ENCODE measurements at places on chromosomes 16 and 17.

DNA sequence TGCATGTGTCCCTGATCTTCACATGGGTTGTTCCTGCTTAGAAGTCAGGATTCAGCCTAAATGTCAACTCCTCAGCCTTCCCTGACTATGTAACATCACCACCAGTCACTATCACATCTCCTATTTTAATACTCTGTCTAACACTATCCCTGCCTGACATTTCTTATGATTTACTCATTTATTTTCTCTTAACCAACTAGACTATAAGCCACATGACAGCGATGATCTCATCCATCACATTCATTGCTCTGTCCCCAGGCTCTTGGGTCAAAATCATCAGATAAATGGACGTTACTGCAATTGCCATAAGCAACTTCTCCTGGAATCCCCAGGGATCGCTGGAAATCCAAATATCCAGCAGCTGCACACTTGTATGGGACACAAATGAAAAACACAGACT lies 15.7 kb downstream of the CDRT4 start:
- no peak for DNase-seq

GRCh38 chr16:80655751-80656150 lies 115.0 kb downstream of the DYNLRB2 start:
- DNase-seq, result no peak

GRCh38 chr16:74601126-74601871 lies 5.6 kb downstream of the GLG1 start:
- no peak for DNase-seq

- no peak for DNase-seq
Measured at GRCh38 chr16:67703626-67704025, 15.5 kb downstream of the GFOD2 start.

- peak; percentile 98 for DNase-seq
Measured at GRCh38 chr16:31458844-31459686, at the start of gene ARMC5. TSS of gene ARMC5 (plus strand) at chr16:31459501. CDS start at chr16:31459525, 24 bp downstream.

GRCh38 chr17:9006175-9006767 lies 15.0 kb upstream of the NTN1 start:
- no peak for DNase-seq

GRCh38 chr16:70726892-70727361 lies 41.1 kb upstream of the MTSS2 start:
- no peak for DNase-seq

- no peak for DNase-seq
Measured at GRCh38 chr16:28538733-28539596, at the start of gene NUPR1. TSS of gene NUPR1 (minus strand) at chr16:28538974. CDS start at chr16:28538907, 67 bp downstream.

DNA sequence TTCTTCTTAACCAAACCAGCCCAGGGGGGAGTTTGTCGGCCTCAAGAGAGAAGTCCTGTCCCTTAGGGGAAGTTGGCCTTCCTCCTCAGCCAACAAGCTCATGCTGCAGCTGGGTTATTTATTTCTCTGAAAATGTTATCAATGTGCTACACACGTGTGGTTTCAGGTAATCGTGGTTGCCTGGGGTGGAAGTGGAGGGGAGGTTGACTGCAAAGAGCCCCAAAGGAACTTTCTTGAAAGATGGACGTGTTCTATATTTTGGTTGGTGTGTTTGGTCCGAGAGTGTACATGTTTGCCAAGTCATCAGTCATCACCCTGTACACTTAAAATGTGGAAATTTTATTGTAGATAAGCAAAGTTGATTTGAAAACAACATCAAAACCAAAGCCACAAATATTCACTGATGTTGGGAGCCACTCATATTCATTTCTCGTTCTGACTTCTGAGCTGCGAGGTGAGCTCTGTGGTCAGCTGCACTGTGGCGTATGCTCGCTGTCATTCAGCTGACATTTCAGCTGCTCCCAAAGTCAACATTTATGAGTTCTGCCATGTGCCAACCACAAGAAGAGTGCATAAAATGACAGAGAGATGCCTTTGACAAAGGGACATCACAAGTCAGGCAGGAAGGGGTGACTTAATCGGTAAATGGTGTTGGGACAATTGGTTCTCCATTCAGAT lies 26.5 kb upstream of the ADGRG1 start:
- DNase-seq, result peak; percentile 28

DNA sequence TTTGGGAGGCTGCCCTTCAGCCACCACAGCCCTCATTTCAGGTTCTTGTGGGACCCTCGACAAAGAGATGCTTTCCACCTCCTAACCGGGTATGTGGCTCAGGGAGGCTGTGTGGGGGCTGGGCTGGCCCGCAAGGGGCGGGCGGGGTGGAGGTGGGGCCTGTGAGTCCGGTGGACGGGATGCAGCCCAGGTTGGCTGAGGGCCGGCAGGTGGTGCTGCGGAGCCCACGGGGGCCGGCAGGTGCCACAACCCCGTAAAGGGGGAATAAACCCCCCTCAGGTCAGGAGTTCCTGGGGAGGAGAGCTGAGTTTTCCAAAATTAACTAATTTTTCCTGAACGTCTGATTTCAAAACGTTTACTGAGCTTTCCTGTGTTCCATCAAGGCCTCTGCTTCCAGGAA lies 4.9 kb upstream of the CIAO3 start:
- no peak for DNase-seq

DNA sequence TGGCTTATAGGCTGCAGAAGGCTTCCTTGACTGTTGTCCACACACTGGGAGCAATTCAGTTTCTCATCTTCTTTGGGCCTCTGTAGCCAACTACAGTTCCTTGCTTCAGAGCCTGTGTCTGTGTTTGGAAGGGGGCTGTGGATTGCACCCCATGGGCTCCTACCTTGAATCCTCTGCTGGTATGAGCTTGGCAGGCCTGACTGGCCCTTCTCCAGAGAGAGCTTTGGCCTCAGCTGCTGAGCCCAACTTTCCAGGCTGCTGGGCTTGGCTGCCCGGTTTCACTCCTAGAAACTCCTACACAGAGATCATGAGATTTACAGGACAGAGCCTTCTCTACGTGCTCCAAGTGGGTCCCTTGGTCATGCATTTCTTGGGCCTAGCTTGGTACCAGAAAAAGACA lies 354.4 kb downstream of the SNX29 start:
- DNase-seq, result no peak

GRCh38 chr17:76736349-76737081 lies 616 bp downstream of the SRSF2 start:
- peak; percentile 76 for DNase-seq

- DNase-seq, result no peak
Measured at GRCh38 chr17:19470530-19471261, 59.7 kb downstream of the RNF112 start.

DNA sequence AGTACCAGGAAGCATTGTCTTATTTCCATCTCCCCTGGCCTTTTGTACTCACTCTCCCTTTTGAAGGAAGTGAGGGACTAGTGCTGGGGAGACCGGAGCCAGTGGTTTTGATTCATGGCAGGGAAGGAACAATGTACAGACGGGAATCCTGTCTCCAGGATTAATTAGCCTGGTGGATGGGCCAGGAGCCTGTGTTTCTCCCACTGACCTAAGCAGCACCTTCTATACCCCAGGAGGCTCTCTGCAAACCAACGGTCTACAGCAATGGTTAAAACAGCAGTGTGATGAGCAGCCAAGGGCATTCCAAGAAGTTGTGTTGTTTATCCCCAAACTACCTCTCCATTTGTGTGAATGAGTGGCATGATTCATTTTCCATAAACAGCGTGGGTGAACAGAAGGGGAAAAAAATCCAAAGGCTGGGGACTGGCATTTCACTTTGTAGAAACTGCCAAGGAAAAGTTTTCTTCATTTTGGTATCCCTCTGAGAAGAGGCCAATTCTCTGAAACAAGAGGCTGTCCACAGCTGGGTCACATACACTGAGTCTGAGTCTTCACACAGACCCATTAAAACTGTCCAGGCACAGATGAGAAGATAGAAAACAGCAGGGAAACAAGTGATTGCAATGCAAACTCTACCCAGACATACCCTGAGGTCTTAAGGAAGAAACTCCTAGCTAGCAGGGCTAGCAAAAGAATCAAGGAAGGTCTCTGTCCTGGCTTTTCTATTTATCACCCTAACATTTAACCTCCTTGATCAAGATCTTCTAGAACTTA lies 18.1 kb downstream of the ANKFN1 start:
- no peak for DNase-seq

- DNase-seq, result no peak
Measured at GRCh38 chr17:70989280-70989679, 819.9 kb downstream of the KCNJ2 start.

DNA sequence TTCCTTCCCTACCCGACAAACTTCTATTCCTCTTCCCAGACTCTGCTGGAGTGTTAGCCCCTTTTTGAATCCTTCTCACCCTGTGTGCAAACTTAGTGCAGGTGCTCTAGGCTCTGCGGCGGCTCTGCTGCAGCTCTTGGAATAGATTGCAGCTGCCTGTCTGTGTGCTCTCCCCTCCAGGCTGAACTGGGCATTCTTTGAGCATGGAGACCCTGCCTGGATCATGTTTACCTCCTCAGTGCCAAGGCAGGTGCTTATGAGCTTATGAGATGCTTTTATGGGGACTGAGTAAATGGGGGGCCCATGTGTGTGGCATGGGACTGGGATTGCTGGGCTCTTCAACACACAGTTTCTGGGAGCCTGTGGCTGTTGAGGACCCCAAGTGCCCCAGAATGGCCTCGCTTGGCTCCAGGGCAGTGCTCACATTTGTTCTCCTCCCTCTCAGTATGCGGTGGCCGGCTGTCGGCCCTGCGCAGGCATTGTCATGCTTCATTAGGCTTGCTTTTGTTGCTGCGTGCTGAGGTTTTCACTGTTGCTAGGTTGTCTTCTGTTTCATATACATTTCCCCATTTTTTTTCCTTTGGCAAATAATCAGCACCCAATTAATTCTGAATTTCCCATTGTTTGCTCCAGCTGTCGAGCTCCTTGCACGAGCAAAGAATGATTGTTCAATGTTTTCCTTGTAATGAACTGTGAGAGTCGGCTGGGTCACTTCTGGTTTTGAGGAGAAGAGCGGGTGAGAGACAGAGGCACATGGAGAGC lies 185.5 kb upstream of the NLRP1 start:
- DNase-seq, result peak; percentile 83

DNA sequence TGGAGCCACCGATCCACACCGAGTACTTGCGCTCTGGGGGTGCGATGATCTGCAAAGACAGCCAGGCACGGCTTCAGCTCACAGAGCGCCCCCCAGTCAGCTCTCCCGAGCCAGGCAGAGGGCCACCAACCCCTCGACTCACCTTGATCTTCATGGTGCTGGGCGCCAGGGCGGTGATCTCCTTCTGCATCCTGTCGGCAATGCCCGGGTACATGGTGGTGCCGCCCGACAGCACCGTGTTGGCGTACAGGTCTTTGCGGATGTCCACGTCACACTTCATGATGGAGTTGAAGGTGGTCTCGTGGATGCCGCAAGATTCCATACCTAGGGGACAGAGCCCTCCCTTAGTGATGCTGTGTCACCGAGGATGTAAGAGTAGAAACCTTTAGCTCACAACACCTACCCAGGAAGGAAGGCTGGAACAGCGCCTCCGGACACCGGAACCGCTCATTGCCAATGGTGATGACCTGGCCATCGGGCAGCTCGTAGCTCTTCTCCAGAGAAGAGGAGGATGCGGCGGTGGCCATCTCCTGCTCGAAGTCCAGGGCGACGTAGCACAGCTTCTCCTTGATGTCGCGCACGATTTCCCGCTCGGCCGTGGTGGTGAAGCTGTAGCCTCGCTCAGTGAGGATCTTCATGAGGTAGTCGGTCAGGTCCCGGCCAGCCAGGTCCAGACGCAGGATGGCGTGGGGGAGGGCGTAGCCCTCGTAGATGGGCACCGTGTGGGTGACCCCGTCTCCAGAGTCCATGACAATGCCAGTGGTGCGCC lies 1.6 kb downstream of the ACTG1 start:
- DNase-seq, result peak; percentile 67

GRCh38 chr17:61474235-61474927 lies 22.2 kb downstream of the TBX4 start:
- no peak for DNase-seq

- no peak for DNase-seq
Measured at GRCh38 chr17:47732399-47733046, 513 bp upstream of the TBX21 start.

- DNase-seq, result no peak
Measured at GRCh38 chr16:12903407-12904328, 2.3 kb downstream of the SHISA9 start.

DNA sequence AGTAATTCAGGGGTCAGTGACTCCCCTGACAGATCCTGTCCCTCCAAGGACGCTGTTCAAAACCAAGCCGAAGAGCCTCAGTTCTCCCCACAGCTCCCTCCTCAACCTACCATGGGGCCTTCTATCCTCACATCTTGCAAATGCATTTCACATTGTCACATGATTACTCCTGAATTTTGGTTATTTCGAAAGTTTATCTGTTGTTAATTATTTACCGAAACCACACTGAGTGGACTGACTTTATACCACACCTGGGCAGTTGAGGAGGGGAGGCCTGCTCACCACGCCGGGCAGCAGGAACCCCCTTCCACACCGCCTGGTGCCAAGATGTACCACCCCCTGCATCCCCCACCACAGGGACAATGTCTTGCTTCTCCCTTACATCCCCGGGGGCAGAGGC lies 4.7 kb downstream of the TIMP2 start:
- no peak for DNase-seq

DNA sequence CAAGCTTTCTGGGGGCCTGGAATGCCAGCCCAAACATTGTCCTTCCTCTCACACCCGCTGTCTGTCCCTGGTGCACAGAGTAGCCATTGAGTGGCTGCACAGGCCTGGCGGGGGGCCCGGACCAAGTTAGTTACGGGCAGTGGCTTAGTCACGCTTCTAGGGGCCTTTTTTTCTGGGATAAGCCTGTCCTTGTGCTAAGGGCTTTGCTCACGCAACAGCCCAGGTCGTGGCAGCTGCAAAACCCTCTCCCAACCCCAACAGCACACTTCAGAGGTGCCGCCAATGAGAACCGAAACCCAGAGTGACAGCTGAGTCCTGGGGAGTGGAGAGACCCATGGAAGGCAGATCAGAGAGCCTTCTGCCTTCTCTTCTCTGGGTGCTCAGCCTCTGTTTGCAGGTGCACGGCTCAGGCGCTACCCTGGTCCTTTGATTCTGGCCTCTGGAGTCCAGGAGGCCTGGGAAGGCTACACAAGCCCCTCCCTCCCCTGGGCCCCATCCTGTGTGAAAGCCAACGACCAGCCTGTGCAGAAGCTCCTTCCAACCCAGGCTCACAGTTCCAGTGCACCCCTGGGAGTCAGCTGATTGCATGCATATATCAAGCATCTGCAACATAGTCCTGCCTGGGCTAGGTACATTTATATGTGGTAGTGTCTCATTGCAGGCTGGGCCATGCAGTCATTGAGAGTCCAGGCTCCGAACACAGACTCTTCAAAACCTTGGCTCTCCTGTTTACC lies 9.1 kb downstream of the WSCD1 start:
- no peak for DNase-seq

GRCh38 chr17:68397108-68397536 lies 60.2 kb downstream of the WIPI1 start:
- DNase-seq, result no peak

- peak; percentile 80 for DNase-seq
Measured at GRCh38 chr16:80931801-80932707, 74.6 kb downstream of the CMC2 start.

DNA sequence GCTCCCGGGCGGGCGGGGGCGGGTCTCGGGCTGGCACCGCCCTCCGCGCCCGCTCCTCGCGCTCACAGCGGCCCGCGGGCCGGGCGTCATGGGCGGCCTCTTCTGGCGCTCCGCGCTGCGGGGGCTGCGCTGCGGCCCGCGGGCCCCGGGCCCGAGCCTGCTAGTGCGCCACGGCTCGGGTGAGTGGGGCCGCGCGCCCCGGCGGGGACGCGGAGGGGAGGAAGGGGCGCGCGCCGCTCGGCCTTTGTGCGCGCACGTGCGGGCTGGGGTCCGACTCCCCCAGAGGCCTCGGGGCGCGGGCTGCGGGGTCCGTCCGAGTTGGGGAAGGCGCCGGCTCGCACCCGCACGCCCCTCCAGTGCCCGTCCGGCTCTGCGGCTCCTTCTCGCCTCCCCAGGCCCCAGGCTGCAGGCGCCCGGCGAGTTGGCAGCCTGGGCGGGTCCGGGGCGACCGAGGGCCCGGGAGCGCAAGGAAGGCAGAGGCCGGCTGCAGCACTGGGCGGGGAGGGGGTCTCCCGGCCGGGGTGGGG lies at the start of gene NME4:
TSS of gene NME4 (plus strand) at position 65 of the 527 bp plus-strand sequence. CDS start at position 89, 24 bp downstream.
- no peak for DNase-seq
